ENCODE measurements at places on chromosomes 12 and 14.

GRCh38 chr14:54935958-54936357 lies 33.3 kb upstream of the GCH1 start:
- DNase-seq: no peak

- no peak for DNase-seq
Measured at GRCh38 chr12:104694161-104694560, 237.4 kb downstream of the CHST11 start.

DNA sequence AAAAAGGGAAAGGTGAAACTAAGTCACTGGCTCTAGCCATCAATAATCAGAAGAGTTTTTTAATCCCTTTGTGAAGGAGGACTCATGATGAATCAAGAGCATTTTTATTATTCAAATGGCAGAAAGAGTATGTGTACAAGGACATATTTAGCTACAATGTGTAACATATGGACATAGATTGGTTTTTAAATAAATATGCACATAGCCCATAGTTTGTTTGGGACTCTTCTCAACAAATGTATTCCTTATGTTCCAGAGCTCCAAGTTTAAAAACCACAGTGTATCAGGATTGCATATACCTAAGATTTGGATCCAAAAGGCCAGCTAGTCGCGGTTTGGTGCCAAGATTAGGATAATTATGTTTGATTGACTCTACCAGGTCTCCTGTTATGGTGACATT lies 104.2 kb downstream of the C12orf50 start:
- no peak for DNase-seq

DNA sequence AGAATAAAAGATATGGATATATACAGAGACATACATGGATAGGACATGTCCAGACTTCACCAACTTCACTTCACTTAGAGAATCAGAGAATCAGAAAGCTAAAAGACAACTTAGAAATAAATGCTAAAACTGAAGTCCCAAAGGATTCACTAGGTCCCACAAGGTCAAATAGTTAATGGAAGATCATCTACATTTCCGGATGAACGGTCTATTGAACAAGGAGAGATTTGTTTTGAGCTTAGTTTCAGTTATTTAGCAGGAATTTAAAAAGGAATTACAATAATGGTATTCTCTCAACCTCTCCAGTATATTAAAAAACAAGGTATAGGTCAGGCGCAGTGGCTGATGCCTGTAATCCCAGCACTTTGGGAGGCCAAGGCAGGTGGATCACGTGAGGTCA lies 187.0 kb downstream of the MED13L start:
- no peak for DNase-seq

GRCh38 chr12:82529101-82529500 lies 157.6 kb upstream of the TMTC2 start:
- no peak for DNase-seq

DNA sequence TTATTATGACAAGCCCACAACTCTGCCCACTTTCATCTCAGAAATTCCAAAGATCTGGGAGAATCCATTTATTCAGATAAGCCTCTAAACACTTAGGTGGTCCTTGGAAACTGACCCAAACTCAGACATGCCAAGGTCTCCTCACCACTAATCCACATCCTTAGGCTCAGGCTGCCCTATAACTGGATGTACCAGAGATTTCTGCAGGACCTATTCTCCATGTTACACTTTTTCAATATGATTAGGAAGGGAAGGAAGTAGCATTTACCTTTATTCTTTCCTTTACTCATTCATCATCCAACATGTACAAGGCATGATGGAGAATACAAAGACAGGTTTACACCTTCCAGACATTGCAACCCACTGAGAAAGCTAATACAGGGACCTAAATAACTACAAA lies 145.9 kb upstream of the BMP4 start:
- DNase-seq: no peak
